G401 (cell line): ENCODE measurements at places on chromosomes 12 and 14.

DNA sequence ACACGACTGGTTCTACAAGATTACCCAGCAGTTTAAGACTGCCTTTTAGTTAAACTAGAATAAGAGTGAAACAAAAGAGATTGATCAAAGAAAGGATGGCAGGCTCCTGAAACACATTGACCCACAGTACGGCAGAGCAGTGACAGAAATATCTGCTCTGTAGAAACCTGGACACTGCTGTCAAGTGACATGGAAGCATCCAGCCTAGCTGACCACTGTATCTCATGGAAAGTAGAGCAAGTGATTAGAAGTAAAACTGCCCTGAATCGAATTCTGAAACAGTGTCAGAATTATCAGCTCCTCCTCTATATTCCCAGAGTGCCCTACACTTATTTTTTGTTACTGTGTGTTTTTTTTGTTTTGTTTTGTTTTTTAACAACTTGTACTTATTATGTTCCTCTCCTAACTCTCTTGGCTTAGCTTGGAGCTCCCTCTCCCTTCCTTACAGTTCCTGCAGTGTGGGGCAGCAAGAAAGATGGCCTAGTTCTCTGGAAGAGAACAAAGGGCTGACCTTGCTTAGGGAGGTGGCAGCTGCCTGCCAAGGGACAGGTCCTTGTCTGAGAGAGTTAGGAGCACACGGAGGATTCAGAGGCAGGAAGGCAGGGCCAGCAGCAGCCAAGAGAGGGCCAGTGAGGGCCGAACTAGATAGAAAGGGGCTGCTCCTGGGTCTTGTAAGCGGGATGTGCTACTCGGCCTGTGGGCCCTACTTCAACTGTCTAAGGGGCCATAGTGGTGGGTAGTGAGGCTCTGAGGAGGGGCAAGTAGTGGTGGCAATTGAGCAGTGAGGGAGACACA lies 97.2 kb downstream of the PTPRR start:
- peak; percentile 67 for DNase-seq

DNA sequence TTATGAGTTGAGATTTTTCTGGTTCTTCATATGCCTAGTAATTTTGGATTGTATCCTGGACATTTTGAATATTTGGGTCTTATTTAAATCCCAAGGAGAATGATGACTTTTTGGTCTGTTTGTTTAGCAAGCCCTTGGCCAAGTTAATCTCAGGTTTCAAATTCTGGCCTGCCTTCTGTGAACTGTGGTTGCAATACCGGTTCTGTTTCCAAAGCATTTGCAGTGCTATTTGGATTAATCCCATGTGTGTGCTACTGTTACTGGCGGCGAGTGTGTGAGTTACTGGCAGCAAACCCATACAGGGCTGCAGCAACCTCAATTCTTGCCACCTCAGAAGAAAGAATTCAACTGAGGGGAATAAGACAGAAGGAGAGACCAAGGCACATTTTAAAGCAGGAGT lies 51.1 kb downstream of the TMEM260 start:
- no peak for DNase-seq

DNA sequence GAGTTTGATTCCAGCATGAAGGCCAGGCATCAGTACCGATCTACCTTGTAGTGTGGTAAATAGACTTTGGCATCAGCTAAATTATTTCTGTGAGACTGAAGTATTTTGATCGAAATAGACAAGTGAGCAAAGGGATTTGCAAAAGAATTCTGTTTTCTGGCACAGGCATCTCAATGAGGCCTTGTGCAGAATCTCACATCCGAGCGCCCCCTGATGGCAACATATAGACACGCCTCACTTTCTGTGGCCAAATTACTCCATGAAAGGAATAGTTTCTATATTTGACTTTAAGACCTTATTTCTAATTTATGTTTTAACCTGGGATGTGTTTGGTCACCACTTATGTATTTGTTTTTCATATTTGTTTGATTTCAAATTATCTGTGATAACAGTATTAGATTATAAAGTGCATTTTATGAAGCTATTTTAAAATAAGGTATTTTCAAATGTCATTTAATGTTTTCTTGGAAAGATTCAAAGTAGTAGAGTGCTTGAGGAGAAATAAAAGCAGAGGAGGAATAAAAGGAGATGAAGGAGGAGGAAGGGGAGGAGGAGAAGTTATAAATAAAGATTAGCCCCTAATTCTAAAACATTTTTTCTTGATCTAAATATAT lies 731.9 kb downstream of the NRXN3 start:
- DNase-seq, result peak; percentile 39

- DNase-seq, result no peak
Observed at GRCh38 chr14:24237463-24237955, 4.8 kb downstream of the GMPR2 start.

DNA sequence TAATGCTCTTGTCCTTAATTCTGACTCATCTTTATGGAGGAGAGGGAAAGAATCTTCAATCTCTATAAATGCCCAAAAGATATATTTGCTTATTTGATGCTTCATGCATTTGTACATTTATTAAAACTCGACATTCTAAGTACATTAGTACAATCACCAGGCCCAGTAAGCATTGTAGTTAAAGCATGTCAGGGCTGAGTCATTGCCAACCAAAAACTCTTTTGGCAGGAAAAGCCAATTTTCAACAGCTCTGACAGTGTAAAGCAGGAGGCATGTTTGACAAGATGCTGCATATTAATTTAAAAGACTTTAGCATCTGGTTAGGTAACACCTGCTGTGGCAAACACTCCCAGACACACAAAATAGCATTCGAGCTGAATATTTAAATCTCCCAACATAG lies 290.9 kb downstream of the PPFIA2 start:
- DNase-seq, result peak; percentile 75

DNA sequence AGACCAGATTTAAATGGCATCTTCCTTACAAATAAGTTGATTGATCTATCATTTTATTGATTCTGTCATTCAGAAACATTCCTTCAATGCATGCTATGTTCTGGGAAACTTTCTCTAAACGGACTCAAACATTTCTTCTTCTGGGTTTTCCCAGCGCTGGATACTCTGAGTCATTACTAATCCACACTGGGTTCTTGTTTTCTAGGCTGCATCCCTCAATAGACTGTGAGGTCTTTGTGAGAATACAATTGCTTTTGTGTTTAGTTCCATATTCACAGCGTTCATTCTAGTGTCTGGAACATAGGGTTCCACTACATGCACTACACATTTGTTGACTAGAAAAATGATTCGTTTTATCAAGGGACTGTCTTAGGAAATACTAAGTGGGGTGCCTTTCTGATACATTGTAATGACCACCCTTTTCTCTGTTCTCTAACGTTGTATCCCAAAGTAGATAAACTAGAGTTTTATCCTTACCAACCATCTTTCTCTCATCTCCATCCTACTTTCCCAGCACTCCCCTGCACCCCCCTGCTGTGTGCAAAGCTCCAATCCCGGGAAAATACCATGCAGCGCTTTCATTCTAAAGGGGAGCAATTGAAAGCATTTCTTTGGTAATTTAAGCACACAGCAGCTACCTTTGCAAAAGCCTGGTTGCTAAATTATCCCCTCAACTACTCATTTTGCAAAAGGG lies 878.7 kb downstream of the DIO2 start:
- no peak for DNase-seq
